Hematopoietic multipotent progenitor cell treated with erythropoietin and hydrocortisone succinate and interleukin-3 and kit ligand, for 15 days (in vitro differentiated cells): ENCODE measurements at places on chromosomes 7 and 10.

- no peak for DNase-seq
These were observed 22.3 kb downstream of the MAP3K8 start for GRCh38 chr10:30456266-30456665.

DNA sequence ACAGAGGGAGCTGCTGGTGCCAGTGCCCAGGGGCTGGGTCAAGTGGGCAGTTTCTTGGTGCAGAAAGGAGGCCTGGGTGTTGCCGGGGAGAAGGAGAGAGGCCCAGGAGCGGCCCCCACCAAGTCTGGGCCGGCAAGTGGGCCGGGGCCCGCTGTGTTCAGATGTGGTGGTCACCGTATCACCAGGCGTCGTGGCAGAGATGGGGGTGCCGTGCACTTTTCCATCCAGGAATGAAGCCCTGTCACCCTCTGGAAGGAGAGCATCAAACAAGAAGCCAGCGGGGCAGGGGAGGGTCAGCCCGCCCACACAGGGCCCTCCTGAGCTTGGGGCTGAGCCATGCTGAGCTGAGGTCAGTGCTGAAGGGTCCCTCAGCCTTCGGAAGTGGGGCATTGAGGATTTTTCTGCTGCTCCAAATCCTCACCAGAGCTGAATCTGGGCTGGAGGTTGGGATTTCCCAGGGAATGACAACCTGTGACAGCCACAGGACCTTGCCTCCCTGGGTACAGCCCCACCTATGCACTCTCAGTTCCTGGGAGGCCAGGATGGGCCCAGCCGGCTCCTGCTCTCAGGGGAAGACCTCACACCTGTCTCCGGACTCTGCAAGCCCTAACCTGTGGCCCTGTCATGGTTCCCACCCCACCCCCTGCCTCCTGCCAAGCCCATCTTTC, 27.9 kb upstream of the INPP5A start:
- no peak for DNase-seq

DNA sequence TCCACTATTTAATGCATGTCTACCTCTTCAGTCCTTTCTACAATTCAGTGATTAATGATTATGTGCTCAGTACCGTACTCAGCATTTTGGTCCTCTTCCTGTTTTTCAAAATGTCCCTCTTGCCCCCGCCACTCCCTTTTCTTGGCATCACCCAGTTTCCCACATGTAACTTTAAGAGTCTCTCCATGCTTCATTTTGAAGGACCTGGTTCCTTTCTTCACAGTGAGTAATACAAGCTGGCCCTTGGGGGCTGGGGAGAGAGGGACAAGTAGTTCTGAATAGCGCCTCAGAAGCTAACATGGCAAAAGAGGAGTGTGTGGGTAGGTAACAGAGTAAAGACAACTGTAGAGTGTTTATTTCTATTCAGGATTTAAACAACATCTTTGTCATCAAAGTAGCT, 34.6 kb upstream of the SLIT1 start:
- DNase-seq = no peak

DNA sequence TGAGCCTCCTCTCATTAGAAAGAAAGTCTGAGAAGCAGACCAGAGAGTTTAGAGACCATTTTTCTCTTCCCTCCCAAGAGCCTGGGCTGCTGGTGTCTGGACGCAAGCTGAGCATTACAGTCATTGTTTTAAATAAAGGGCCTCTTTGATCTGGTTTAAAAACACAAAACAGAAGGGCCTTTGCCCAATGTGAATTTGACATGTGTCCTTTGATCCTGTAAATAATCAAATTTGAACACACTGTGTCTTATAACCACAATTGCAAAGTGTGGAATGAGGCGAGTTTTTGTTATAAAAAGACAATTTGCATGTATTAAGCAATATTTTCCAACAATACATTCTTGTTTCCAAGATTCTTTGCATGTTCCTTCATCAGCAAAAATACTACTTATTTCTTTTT, 158.5 kb downstream of the C7orf25 start:
- no peak for DNase-seq

GRCh38 chr7:43572516-43573049, 10.3 kb upstream of the STK17A start:
- DNase-seq = peak; percentile 60

- no peak for DNase-seq
These were observed 35.0 kb downstream of the SRI start for GRCh38 chr7:88184848-88185304.

GRCh38 chr7:30446266-30446665, 32.3 kb downstream of the NOD1 start:
- DNase-seq = no peak

DNA sequence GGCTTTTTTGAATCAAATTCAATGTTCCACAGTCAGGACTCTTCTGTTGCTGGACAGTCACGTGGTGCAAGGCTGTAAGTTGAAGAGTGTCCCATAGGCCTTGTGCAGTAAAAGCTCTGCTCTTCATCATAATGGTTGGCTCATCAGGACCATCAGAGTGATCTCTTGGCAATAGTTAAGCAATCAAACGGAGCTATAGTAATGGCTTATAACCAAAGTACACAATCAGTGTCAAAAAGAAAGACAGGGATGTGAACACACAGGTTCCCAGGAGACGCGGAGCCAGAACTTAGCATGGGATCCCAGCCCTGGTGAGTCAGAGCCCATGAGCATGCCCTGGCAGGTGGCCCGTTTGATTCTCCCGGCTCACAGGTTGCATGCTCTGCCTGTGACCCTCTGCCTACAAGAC, 10.8 kb upstream of the GPNMB start:
- no peak for DNase-seq

- no peak for DNase-seq
These were observed 29.8 kb upstream of the PURB start for GRCh38 chr7:44914992-44915607.

- no peak for DNase-seq
These were observed 20.6 kb upstream of the GDI2 start for GRCh38 chr10:5833814-5834213.

DNA sequence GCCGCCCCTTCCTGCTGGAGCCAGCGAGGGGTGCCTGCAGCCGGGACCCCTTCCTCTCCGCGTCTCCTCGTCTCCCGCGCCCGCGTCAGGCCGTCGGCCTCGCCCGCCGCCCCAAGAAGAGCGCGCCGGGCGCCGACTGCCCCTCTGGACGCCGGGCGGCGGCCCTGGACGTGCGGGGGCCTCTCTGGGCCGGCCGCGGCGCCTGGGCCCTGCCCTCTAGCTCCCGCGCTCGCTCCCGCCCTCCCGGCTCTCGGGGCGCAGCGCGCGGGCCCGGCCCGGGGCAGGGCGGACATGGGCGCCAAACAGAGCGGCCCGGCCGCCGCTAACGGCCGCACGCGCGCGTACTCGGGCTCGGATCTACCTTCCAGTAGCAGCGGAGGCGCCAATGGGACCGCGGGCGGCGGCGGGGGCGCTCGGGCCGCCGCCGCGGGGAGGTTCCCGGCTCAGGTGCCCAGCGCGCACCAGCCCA, 704 bp downstream of the ZNRF2 start:
- DNase-seq = peak; percentile 54

GRCh38 chr10:17685233-17685840, 41.4 kb downstream of the STAM start:
- no peak for DNase-seq
